ENCODE measurements at places on chromosomes 16 and 17.

DNA sequence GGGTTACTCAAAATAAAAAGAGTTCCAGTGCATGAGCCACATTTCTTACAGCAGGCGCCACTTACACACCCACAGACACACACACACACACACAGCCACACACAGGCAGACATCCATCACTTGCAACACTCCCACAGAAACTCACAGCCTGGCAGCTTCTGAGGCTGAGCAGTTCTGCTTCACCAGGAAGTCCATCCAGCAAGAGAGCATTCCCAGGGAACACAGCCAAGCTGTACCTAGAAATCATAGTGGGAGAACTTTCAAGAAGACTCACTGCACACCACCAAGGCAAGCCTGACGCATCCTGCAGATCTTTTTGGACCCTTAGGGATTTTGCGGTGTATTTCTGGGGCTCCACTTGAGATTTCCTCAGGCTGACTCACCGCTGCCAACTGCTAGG, 140.9 kb upstream of the WSB1 start:
- no peak for DNase-seq

DNA sequence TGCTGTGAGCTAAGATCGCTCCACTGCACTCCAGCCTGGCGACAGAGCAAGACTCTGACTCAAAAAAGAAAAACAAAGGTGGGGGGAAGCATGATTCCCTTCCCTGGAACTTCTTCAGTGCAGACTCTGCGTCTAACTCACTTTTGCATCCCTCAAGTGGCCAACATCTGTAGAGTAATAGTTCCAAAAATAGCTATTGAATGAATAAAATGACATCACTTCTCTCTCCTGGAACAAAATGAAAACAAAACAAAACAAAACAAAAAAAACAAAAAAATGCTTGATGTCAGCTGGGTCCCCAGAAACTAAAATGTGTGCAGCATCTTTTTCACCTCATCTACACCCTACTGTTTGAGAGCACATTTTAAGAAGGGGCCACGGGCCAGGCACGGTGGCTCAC, 197.7 kb upstream of the NOG start:
- no peak for DNase-seq

DNA sequence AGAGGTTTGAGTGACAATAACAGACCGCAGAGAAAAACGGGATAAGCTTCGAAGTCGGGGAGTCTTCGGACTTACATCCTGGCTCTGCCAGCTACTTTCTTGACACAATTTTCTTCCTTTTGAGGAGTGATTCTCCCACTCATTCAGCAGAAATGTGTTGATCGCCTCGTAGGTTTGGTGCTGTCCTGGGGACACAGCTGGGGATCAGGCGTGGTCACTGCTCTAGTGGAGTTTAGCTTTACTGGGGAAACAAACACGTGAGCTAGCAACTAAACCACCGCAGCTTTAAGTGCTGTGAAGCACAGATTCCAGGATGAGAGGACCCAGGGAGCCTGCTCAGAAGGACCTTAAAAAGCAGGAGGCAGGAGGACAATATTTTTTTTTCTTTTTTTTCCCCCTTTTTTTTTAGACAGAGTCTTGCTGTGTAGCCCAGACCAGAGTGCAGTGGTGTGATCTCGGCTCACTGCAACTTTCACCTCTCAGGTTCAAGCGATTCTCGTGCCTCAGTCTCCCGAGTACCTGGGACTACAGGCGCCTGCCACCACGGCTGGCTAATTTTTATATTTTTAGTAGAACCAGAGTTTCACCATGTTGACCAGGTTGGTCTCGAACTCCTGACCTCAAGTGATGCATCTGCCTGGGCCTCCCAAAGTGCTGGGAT, 858 bp downstream of the NUBP1 start:
- no peak for DNase-seq

- DNase-seq: no peak
These were observed 30.4 kb upstream of the GFOD2 start for GRCh38 chr16:67749436-67750078.

- no peak for DNase-seq
These were observed 154.5 kb downstream of the BCAS3 start for GRCh38 chr17:60832151-60832585.

- no peak for DNase-seq
These were observed 25.6 kb upstream of the MAP2K6 start for GRCh38 chr17:69388822-69389442.

DNA sequence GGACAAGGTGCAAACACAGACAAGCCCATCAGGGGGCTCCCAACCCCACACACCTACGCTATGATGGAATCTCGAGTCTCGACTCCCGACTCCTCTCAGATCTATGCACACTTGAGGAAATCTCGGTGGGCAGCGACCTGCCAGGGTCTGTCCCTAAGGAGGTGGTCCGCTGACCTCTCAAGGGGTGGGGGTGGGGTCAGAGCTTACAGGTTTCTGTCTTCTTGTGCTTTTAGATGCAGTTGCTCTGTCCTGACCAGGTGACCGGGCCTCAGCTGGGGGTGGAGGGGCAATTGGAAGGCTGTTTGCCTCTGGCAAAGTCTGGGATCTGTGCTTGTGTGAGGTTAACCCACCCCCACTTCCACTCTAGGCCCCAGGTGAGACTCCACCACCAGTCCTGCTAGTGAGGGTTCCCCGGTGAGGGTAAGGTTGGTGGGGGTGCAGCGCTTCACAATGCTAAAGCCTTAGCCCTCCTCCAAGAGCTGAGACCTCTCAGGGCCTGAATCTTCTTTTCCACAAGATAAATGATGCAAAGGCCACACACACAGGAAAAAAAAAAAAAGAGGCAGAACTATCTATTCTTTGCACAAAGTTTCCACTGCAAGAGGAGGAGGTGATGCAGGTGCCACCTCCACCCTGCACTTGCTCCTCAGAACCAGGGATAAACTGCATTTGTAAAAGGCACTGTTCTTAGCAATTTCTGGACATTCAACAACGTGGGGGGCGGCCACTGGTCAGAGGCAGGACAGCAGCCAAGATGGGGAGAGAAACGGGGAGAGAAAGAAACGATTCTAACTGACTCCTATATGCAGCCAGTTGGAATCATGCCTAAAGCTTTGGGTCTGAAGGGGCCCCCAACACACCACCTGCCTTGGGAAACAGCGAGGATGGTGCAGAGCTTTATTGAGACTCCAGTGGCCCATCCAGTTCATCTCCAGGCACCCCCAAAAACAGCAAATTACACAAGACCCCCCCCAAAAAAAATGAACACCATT, 4.1 kb downstream of the CISD3 start:
- no peak for DNase-seq

DNA sequence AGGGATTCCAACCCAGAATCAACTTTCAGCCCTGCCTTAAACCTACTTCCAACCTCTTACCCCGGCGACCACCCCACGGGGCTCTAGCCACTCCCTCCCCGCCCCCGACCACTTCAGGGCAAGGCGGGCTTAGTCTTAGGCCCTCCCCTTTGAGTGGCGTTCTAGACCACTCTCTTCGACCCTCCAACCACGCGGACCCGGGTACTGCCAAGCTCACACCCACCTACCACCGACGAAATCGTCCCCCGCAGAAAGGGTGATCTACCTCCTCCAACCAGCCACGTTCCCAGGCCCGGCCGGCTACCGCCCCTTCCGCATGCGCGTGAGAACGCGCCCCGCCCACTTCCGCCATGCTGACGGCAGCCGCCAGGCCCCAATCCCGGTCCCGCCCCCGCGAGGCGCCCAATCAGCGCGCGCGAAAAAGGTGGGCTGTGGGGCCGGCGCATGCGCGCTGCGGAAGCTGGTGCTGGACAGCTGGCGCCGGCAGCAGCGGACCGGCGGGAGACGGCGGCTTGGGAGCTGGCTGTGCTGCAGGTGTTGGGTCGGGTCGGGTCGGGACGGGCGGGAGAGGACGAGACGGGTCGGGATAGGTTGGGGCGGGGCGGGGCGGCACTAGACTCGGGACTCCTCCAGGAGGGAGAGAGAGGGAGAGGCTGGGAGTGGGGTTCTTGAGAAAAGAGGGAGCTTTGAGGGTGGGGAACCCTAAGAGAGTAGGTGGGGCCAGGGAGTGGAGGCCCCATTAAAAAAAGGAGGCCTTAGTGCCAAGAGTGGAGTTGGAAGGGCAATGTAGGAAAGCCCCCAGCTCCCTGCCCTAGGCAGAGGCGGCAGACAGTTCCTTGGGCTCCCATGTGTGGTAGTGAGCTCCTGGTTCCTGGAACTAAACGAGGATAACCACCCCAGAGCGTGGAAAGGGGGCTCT, at the start of gene NAT9:
NAT9 (minus strand) TSS at position 302 of the 919 bp plus-strand sequence. CDS start 647 bp downstream, outside the sequence.
- peak; percentile 99 for DNase-seq

DNA sequence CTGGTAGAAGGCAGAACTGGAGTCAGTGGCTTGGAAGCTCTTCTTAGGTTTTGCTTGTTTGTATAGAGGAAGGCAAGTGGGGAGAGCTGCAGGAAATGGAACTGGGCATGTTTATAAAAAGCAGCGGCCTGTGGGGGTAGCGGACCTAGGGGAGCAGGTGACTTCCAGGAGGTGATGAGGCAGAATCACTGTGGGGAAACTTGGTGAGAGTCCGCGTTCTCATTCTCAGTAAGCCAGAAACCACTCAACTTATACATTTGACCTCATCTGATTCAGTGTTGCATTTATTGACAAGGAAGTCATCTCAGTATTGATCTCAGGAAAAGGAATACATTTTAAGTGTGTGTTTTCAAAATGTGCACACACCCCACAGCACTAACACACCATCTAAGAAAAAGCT, 299.8 kb downstream of the CNTNAP4 start:
- DNase-seq: no peak

GRCh38 chr17:8822401-8823035, 23.4 kb upstream of the MFSD6L start:
- no peak for DNase-seq

DNA sequence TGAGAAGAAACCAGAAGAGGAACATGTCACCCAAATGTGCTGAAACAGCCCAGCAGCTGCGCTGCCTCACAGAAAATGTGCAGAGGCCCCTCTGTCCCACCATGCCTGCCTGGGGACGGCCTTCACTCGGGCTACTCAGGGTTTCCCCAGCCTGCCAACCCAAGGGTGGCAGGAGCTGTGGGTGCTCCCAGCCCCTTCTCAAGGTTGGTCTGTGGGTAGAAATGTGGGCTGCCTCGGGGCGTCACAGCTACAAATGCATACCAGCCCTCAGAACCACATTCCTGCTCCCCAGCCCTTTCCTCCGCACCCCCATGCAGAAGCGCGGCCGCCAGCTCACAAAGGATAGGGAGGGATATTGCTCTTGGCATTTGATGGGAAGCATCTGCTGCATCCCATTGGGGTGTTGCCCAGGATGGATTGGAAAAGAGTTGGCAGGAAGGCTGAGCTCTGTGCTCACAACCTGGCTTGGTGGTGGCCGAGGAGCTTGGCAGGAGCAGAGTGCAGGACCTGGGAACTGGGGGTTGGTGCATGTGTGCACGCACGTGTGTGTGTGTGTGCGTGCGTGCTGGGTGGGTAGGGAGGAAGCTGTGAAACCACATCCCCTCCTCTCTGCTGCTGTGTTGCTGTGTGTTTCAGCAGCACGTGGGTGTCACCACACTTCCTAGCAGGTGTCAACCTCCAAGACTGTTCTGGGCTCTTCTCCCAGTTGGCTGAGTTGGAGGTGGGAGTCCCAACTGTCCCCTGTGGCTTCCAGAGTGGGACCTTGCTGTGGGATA, 304.4 kb downstream of the SEC14L1 start:
- DNase-seq: peak; percentile 62

DNA sequence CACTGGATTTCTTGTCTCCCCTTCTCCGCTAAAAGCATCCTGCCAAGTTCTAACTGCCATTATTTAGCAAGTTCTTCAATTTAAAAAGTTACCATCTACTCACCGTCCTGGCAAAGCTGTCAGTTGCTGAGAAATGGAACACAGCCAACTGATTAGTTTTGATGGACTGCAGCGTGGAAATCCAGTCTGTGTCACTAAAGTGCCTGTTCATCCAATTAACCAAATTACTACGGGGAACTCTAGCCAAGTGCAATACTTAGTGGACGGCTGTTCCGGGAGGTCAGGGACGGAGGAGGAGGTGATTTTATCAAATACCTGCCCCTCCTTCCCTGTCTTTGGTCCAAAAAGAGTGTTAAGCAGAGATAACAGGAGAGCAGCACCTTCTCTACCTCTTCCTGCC, 260.7 kb downstream of the MAF start:
- DNase-seq: no peak

- DNase-seq: no peak
These were observed 474.4 kb downstream of the SLC39A11 start for GRCh38 chr17:72618001-72618509.

DNA sequence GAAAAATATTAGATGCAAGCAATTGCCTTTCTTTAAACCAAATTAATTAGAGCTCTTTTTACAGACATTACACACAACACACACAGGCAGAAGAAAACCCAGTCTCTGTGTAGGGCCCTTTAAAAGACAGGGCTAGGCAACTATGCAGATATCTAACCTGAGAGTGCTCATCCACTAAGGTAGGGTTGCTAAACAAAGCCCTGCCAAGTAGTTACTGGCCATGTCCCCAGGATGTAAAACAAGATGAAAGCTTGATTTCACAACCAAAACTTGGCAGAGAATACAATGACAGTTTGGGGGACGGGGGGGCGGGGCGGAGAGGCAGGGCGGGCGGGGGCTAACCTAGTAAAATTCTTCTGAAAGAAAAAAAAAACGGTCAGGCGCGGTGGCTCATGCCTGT, 669.0 kb upstream of the CA10 start:
- no peak for DNase-seq

- DNase-seq: no peak
These were observed 79.6 kb upstream of the TEKT1 start for GRCh38 chr17:6910987-6911603.

- DNase-seq: no peak
These were observed 13.9 kb downstream of the SMURF2 start for GRCh38 chr17:64648234-64648633.

GRCh38 chr17:44927696-44928095, 12.4 kb upstream of the GFAP start:
- DNase-seq: no peak

- DNase-seq: no peak
These were observed 6.7 kb upstream of the BEAN1 start for GRCh38 chr16:66420396-66420795.

GRCh38 chr17:55264645-55265298, at the start of gene HLF:
Gene HLF (plus strand): TSS chr17:55264960. CDS start chr17:55265485, 525 bp downstream.
- DNase-seq: peak; percentile 70

GRCh38 chr17:7851438-7852261, 3.2 kb upstream of the TMEM88 start:
- peak; percentile 90 for DNase-seq

DNA sequence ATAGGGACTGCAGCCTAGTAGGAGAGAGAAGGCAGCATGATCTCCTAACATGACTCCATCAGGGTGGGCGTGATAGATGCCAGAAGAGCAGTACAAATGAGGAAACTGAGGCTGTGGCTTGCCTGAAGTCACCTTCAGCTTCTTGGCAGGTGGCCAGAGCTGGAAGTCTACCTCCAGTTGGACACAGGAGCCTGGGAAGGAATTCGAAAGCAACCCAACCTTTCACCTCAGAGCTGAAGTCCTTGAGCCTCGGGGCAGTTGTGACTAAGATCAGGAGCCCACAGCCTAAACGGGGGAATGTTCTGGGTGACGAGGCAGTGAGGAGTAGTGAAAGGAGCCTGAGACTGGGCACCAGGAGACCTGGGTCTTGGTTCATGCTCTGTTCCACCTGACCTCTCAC, 9.4 kb upstream of the SLC52A1 start:
- no peak for DNase-seq
